ENCODE measurements at places on chromosomes 6 and 20. TPM values are rescaled to one million over a fixed set of nuclear protein-coding genes. Genes with fewer than 3 reads are reported as not detected.

- H3K36me3 ChIP-seq = no peaks in the 10 kb centered on the region
- H3K27me3 ChIP-seq = no peaks in the 10 kb centered on the region
Observed at GRCh38 chr6:139133262-139134063, 1.4 kb upstream of the HECA start.

Gene TCF15
- 0.80 TPM for polyA plus RNA-seq

DNA sequence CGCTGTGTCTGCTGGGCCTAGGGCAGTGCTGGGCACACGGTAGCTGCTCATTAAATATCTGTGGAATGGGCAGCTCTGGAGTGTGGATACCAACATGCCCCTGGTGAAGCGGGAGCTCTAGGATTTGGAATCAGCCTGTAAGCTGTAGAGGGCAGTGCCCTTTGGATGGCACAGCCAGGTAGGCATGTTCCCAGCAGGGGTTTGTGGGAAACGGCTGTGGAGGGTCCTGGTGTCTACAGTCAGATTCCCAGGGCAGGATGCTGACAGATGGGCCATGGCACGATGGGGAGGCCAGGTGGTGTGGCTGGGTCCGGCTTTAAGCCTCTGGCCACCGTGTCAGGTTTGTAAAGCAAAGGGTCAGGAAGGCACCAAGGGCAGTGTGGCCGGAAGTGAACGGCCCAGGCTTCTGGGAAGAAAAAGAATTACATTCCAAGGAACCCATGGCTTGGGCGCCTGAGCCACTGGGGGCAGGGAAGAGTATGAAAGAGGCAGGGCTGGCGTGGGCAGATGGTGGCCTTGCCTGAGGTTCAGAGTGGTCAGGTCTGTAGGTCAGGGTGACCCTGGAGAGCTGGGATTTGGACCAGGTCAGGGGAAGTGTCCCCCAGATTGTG lies 44.8 kb downstream of the UBE2V1 start:
- no peak for DNase-seq
- H3K4me1 ChIP-seq = no peaks in the 10 kb centered on the region
- H3K27ac ChIP-seq = no peak overlapping the region
- H3K36me3 ChIP-seq = no peaks in the 10 kb centered on the region
- H3K4me3 ChIP-seq = no peak overlapping the region

Gene FOXP4
- 27.4 TPM for polyA plus RNA-seq

DNA sequence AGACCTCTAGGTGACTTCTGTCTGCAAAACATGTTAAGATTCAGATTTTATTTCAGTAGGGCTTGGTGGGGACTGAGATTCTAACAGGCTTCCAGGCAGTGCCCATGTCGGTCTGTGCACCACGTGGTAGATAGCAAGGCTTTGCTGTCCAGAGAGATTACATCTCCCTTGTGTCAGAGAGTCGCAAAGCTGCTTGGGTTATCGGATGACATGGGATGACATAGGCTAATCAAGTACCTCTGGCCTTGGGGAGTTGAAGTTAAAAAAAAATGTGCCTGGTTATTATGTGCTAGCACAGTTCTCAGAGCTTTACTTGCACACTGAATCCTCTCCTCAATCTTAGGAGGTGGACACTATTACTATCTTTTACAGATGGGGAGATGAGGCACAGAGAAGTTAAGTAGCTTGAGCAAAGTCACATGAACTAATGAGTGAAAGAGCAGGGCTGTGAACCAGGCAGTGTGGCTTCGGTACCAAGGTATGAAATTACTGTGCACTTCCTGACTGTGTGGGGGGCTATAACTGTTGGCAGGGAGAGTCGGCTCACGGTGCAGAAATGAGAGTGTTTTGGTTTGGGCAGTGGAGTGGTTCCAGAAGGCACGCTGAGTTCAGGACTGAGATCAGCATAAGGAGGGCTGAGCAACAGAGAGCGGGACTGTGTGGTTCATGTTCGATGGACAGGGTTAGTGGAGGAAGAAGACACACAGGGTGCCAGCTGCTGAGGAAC lies 41.1 kb downstream of the FARS2 start:
- no peak overlapping the region for H3K4me3 ChIP-seq
- H3K27ac ChIP-seq = no peak overlapping the region
- no peaks in the 10 kb centered on the region for H3K27me3 ChIP-seq
- no peaks in the 10 kb centered on the region for H3K36me3 ChIP-seq
- no peak for DNase-seq

- H3K4me3 ChIP-seq = no peak overlapping the region
- no peaks in the 10 kb centered on the region for H3K4me1 ChIP-seq
- no peak for DNase-seq
- H3K27ac ChIP-seq = no peak overlapping the region
Observed at GRCh38 chr6:57242505-57242904, 20.4 kb upstream of the RAB23 start.

- H3K4me3 ChIP-seq = no peak overlapping the region
- no peak overlapping the region for H3K27ac ChIP-seq
- H3K27me3 ChIP-seq = no peaks in the 10 kb centered on the region
- no peak for DNase-seq
- H3K36me3 ChIP-seq = no peaks in the 10 kb centered on the region
Observed at GRCh38 chr6:93293460-93293859, 125.9 kb downstream of the EPHA7 start.

DNA sequence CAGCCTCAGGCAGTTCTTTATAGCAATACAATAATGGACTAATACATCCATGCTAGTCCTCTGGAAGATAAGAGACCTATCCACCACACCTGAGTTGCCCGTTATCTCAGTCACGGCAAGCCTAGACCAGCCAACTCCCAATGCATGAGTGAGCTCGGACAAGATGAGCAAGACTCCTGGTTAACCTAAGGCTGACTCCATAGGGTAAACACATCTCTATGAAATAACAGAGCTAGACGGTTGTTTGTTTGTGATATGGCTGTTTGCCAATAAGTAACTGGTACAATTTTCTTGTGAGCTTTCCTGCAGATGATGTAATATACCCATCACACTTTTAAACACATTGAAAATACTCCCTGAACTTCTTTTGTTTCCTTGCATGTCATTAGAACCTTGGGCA lies 70.6 kb upstream of the PHACTR1 start:
- H3K4me3 ChIP-seq = no peak overlapping the region
- H3K36me3 ChIP-seq = no peaks in the 10 kb centered on the region
- DNase-seq = no peak
- no peak overlapping the region for H3K27ac ChIP-seq
- no peaks in the 10 kb centered on the region for H3K27me3 ChIP-seq
- H3K4me1 ChIP-seq = no peaks in the 10 kb centered on the region

Gene HS3ST5
- polyA plus RNA-seq = 0.26 TPM

- DNase-seq = no peak
- H3K27ac ChIP-seq = no peak overlapping the region
- H3K27me3 ChIP-seq = no peaks in the 10 kb centered on the region
Observed at GRCh38 chr20:50552979-50553378, 42.8 kb downstream of the PTPN1 start.

Gene ZBTB12
- polyA plus RNA-seq = 2.1 TPM

GRCh38 chr6:106077170-106077569 lies 9.0 kb upstream of the PRDM1 start:
- DNase-seq = no peak
- H3K27ac ChIP-seq = no peak overlapping the region
- H3K27me3 ChIP-seq = no peaks in the 10 kb centered on the region

DNA sequence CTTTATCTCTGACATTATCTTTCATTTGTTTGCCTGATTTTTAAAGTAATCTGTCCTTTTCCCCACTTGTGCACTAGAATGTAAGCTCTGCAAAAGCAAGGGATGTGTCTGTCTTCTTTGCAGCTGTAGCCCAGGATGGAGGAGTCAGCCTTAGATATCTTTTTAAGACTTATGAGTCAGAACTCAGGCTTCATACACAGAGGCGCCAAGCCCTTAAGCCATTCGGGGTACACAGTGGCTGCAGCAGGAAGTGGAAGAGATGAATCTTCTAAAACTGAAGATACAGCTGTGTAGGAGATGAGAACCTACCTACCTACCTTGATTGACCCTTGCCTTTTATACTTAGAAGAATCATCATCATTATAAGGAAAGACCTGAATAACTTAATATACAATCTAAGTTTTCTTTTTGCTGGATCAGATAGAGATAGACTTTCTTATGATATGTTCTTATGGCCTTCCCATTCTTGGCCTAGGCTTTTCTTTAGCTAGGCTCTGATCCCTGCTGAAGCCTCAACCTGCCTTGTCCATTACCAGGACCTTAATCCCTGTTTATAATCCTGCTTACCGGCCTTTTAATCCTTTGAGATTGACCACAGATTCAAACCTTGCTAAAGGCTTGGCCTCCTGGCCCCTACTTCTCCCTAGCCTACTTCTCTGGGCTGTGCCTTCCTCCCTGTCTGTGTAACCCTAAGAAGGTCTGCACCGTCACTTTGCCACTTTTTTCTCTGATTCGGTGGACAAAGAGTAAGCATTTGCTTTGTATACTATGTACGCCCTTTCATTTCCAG lies 304.5 kb downstream of the PRL start:
- no peak for DNase-seq
- no peak overlapping the region for H3K4me3 ChIP-seq
- H3K27me3 ChIP-seq = no peaks in the 10 kb centered on the region
- no peaks in the 10 kb centered on the region for H3K4me1 ChIP-seq
- H3K27ac ChIP-seq = no peak overlapping the region

Gene AVP
- polyA plus RNA-seq = not detected

Gene HLA-DQB2
- not detected for polyA plus RNA-seq

All from pancreas (tissue), 10 donors.